Glomerular endothelial cell (primary cell): ENCODE measurements at places on chromosomes 11 and 22. TPM values are rescaled to one million over a fixed set of nuclear protein-coding genes. Genes with fewer than 3 reads are reported as not detected.

The TRIOBP gene
- 128 and 133 TPM in 2 replicates for total RNA-seq

The KCNJ5 gene
- 0.15 and 0.41 TPM in 2 replicates for total RNA-seq

The MPPED2 gene
- not detected in 2 replicates for total RNA-seq

The XKR3 gene
- not detected in 2 replicates for total RNA-seq

The PRG3 gene
- total RNA-seq: not detected in 2 replicates

The EHD1 gene
- total RNA-seq: 142 and 158 TPM in 2 replicates

The GP1BB gene
- total RNA-seq: 0.78 and 8.8 TPM in 2 replicates

The FXYD2 gene
- total RNA-seq: 3.4 and 89.7 TPM in 2 replicates

The TMEM132A gene
- 238 and 281 TPM in 2 replicates for total RNA-seq

The GPHA2 gene
- total RNA-seq: not detected in 2 replicates

The MMP8 gene
- not detected in 2 replicates for total RNA-seq

The ASRGL1 gene
- 7.8 and 41.4 TPM in 2 replicates for total RNA-seq

The EMID1 gene
- 2.3 and 12.0 TPM in 2 replicates for total RNA-seq

The SLC22A12 gene
- total RNA-seq: not detected in 2 replicates

The SCN2B gene
- total RNA-seq: not detected in 2 replicates

The MMP12 gene
- total RNA-seq: not detected in 2 replicates

The CHRDL2 gene
- total RNA-seq: not detected in 2 replicates

The YPEL1 gene
- total RNA-seq: 5.0 and 8.7 TPM in 2 replicates

The MOGAT2 gene
- total RNA-seq: not detected in 2 replicates

The ZMAT5 gene
- total RNA-seq: 18.6 and 31.7 TPM in 2 replicates

The SEC14L2 gene
- 12.0 and 18.8 TPM in 2 replicates for total RNA-seq

The ROBO4 gene
- total RNA-seq: 605 and 785 TPM in 2 replicates

The SCGB1D2 gene
- not detected in 2 replicates for total RNA-seq

The MUC6 gene
- total RNA-seq: not detected in 2 replicates

The LRRC10B gene
- 0.18 TPM in 1 of 2 replicates, not detected in the other for total RNA-seq

The TCN2 gene
- total RNA-seq: 40.1 and 47.5 TPM in 2 replicates

The DGCR6 gene
- total RNA-seq: 10.2 and 11.2 TPM in 2 replicates

The CNTN5 gene
- not detected in 2 replicates for total RNA-seq

The PNPLA5 gene
- not detected in 2 replicates for total RNA-seq

The OR5AL1 gene
- total RNA-seq: not detected in 2 replicates

The FGF19 gene
- total RNA-seq: not detected in 2 replicates

The CNTF gene
- total RNA-seq: 0.78 and 2.8 TPM in 2 replicates

The OOSP1 gene
- not detected in 2 replicates for total RNA-seq

The IL10RA gene
- 0.12 and 0.78 TPM in 2 replicates for total RNA-seq

The SLC17A6 gene
- not detected in 2 replicates for total RNA-seq

The LRFN4 gene
- 37.9 and 49.7 TPM in 2 replicates for total RNA-seq

The APOA5 gene
- not detected in 2 replicates for total RNA-seq

The C1QTNF5 gene
- total RNA-seq: 113 and 153 TPM in 2 replicates

The DAGLA gene
- 5.1 and 10.1 TPM in 2 replicates for total RNA-seq

The LGALS12 gene
- total RNA-seq: not detected in 2 replicates

The SHANK2 gene
- 4.7 and 5.3 TPM in 2 replicates for total RNA-seq

The KRTAP5-1 gene
- not detected in 2 replicates for total RNA-seq

The LYVE1 gene
- total RNA-seq: 254 and 616 TPM in 2 replicates

The LMO2 gene
- 47.8 and 67.6 TPM in 2 replicates for total RNA-seq

The MS4A10 gene
- total RNA-seq: not detected in 2 replicates

The GLYATL2 gene
- total RNA-seq: not detected in 2 replicates

The INS gene
- not detected in 2 replicates for total RNA-seq

The SLC1A2 gene
- not detected in 2 replicates for total RNA-seq

The SAA1 gene
- not detected in 2 replicates for total RNA-seq
